Activated effector memory CD4-positive, alpha-beta T cell treated with Interleukin-2 at 50 U/mL for 16 hours (primary cell): ENCODE measurements at places on chromosomes 2 and 18.

- DNase-seq, result no peak
Measured at GRCh38 chr18:24923138-24923537, 428.8 kb downstream of the ZNF521 start.

- no peak for DNase-seq
Measured at GRCh38 chr2:176508374-176508773, 239.1 kb downstream of the MTX2 start.

- DNase-seq, result no peak
Measured at GRCh38 chr2:8548619-8549150, 133.2 kb upstream of the ID2 start.

- DNase-seq, result no peak
Measured at GRCh38 chr2:88903749-88904353, 212.4 kb downstream of the RPIA start.

- DNase-seq, result no peak
Measured at GRCh38 chr18:60976976-60977375, 356.3 kb upstream of the CDH20 start.

DNA sequence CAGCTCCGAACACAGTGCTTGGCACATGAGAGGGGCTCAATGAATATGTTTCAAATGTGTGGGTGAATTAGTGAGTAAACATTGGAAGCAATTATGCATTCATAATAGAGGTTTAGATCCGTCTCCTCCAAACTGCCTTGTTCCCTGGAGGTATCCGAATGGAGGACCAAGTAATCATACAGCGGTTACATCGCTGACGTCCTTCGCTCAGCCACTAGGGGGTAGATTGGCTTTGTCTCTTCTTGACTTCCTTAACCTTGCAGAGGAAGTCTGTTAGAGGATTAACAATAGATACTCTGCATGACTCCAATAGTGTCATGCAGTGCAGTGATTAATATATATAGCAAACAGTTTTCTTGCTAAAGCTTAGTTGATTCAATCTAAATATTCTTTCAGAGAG lies 517.0 kb downstream of the PTPRM start:
- no peak for DNase-seq

GRCh38 chr2:129923265-129924091 lies 56.0 kb upstream of the RAB6C start:
- no peak for DNase-seq

- DNase-seq, result no peak
Measured at GRCh38 chr2:70920367-70920715, 15.4 kb upstream of the ATP6V1B1 start.

DNA sequence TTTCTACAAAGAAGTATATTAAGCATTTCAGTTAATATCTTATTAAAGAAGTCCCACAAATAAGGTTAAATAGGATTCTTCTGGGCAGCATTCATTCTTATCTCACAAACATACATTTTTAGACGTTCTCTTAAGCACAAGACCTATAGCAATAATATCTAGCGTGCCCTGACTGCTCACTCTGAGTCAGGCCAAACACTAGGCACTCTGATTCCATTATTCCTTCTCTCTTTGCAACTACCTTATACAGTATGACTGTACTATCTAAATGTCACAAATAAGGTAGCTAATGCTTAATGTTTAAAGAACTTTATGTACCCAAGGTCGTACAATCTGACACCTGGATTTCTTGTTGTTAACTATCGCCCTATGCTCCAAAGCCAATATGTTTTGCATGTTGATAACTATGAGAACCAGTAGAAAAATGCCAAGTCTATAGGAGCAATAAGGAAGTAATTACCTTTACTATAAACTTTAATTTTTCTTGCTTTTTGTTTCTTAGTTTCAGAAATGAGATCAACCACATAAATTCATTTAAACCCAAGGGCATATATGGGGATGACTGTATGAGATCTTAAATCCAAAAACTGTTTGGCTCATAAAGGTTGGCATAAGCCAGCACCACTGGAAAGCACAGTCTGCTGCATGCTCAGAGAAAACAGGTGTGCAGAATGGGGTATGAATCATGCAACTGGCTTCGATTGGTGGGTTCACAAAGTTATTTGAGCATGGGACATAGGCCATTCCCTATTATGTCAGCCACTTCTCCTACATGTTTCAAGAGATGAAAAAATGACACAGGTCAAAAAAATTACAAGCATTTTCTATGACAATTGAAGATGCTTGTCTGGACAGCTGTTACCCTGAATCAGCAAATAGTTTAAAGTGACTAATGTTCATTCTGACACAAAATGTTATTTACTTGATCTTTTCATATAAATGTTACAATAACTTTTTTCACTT lies 352.0 kb downstream of the IRS1 start:
- DNase-seq, result no peak

GRCh38 chr2:200738590-200738989 lies 73.1 kb upstream of the BZW1 start:
- DNase-seq, result no peak

DNA sequence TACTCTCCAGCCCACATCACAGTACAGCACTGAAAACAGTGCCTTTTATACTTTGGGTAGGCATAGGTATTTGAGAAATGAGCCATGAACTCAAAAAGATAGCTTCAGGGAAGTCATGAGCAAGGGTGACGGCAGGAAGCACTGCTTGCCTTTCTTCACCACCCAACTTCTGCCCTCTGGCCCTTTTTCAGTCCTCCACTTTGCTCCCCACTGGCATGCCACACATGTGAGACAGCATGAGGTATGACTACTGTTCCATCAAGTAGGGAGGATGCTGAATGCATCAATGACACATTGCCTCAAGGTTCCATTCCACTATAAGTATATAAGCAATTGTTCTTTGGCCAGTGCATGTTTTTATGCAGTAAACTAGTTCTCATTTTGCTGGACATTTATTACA lies 373.0 kb downstream of the NRXN1 start:
- DNase-seq, result no peak

GRCh38 chr2:65626831-65627230 lies 194.4 kb upstream of the SPRED2 start:
- no peak for DNase-seq

- no peak for DNase-seq
Measured at GRCh38 chr2:61423714-61424113, 47.2 kb downstream of the USP34 start.

DNA sequence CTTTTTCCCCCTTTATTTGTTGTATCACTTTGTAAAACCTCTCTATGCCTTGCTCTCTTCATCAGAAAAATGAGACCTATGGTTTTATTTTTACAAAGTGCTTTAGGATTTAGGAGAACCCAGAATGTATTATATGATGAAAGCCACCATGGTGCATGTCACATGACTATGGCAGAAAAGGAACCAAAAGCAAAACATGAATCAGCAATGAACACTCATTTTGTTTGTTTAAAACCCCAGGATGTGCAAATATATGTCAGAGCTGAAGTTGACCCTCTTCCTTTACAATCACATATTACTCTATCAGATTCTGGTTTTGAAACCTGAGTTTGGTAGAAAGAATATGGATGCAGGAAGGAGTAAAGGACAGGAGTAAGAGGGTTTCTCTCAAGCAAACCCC lies 70.0 kb downstream of the FIGN start:
- DNase-seq, result no peak

DNA sequence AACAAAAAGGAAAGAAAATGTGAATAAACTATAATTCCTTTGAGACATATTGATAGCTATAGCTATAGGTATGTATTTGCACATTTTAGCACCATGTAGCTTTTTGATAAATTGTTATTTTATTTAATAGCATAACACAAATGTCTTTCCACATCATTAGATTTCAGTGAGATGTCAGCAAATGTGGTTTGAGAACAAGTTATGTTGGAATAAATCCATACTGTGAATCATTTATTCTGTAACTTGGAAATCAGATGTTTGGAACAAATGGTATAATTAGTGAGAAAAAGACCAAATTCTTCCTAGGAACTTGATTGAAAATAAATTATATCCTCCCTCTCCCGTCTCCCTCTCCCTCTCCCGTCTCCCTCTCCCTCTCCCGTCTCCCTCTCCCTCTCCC lies 62.8 kb downstream of the NABP1 start:
- no peak for DNase-seq

DNA sequence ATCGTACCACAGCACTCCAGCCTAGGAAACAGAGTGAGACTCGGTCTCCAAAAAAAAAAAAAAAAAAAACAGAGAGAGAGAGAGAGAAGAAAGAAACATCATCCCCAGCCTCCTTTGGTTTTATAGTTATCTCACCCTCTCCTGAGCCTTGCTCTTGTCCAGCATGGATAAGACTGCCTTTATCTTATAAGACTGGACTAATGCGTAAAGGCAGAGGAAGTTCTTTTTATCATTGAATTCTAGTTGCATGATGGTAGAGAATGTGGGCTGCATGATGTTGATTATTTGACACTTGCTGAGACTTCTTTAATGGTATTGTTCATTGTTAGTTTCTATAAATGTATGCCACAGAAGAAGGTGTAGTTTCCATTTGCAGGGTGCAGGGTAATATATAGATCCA lies 124.4 kb downstream of the ZBTB7C start:
- DNase-seq, result no peak

- DNase-seq, result no peak
Measured at GRCh38 chr2:90069290-90069894, 1377.9 kb downstream of the RPIA start.

DNA sequence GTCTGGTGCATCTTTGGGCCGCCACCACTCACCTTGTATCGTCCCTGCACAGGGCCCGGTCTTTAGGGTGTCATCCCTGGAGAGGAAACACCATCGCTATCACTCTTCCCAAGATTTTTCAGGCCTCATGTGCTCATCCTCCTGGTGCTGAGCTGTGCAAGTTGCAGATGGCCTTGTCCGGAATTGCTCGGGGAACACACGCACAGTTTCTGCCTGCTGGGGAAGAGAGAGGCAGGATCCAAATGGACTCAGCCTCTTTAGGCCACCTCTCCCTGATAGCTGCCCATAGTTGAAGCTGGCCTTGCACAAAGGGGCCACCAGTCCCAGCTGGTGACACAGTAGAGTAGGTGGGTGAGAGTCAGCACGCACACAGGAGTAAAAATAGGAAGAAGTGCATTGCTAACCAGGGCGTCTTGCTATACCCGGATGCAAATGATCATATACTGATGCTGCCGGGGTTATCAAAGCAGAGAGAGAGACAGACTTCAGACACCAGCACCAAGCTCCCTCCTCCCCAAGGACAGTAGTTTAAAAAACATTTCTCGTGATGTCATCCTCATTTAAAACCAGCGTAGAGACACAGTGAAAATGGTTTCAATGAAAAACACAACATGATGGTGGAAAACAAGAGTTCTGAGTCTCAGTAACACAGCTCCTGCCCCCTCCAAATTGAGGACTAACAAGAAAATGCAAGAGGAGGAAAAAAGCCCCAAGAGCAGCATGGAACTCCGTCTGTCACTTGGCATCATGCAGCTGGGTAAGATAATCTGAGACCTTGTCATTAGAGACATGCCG lies 147.5 kb upstream of the NCK2 start:
- DNase-seq, result no peak

GRCh38 chr18:6718267-6718666 lies 11.2 kb upstream of the ARHGAP28 start:
- DNase-seq, result no peak

DNA sequence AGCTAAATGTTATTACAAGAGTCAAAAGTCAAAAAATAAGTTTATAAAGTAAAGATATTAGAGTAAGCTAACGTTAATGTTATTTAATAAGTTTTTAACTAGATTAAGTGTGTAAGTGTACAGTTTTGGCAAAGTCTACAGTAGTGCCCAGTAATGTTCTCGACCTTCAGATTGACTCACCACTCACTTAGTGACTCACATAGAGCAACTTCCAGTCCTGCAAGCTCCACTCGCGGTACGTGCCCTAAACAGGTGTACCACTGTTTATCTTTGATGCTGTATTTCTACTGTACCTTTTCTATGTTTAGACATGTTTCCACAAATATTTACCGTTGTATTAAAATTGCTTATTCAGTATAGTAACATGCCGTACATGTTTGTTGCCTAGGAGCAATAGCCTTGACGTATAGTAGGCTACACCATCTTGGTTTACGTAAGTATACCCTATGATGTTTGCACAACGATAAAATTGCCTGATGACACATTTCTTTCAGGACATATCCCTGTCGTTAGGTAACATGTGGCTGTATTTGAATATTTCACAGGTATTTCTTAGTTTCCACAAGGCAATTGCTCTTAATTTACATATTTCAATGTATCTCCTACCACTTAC lies 1641.9 kb upstream of the PIK3C3 start:
- DNase-seq, result no peak

GRCh38 chr18:13309748-13310670 lies 91.4 kb downstream of the LDLRAD4 start:
- no peak for DNase-seq

DNA sequence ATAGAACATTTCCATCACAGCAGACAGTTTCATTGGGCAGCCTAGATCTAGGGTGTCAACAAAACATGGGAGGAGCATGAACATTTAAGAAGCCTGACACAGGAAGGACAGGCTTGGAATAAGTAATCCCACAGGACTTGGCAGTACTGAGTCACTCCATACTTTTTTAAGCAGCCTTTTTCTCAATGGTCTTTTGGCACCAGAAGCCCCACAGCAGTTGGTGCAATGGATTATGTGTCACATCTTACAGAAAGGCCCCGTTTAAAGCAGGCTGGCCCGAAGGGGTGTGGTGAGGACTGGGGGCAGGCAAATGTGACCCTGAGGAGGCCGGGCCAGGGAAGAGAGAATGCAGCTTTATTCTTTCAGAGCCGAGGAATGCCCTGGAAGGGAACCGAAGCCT lies 26.6 kb downstream of the SPTBN1 start:
- DNase-seq, result no peak

DNA sequence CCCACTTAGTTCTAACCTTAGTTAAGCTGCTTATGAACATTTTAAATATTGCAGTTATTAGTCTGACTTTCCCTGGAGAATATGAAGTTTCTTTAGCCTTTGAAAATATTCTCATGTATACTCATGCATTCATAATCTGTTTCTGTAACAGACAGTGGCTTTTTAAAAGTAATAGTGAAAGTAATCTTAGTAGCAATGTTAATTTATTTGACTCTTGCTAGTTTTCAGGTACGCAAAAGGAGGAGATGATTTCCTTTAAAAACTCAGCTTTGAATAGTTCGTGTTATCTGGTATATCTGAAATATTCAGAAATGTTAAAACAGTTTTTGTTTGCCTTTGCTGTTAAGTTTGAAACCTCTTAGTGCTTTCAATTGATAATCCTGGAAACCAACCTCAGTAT lies 3.8 kb downstream of the ANKRD12 start:
- DNase-seq, result no peak

DNA sequence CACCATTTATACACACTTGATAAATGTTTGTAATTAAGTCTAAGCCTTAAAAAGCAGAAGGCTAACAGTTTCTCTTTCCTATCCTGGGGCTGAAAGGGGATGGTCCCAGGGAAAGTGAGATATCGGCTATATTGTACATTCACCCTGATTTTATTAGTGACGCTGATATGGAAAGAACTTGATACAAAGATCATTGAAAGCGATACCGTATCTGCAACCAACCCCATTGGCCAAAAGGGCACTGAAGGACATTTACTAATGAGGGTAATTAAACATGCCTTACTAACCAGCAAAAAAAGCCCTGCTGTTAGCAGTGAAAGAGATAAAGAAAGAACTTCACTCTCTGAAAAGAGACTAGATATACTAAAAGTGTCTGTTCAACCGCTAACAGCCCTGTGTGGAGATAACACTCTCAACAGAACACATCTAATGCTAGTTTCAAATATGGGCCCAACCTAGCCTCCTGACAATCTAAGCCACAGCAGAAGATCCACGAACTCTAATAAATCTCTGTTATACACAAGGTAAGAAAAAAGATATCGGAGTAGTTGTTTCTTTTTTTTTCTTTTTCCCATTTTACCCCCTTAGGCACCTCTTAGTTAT lies 200.0 kb downstream of the CDH2 start:
- DNase-seq, result no peak

- no peak for DNase-seq
Measured at GRCh38 chr2:84223191-84223590, 235.9 kb downstream of the SUCLG1 start.

- no peak for DNase-seq
Measured at GRCh38 chr18:13462686-13463085, 244.1 kb downstream of the LDLRAD4 start.
